Breast epithelium (tissue), 4 donors: ENCODE measurements at places on chromosomes 11 and 22. TPM values are rescaled to one million over a fixed set of nuclear protein-coding genes. Genes with fewer than 3 reads are reported as not detected.
A peak's percentile ranks its signal among the peaks of the same experiment; 100 is the strongest.

- DNase-seq = peak; percentile 92
- peak overlapping the region; percentile 66 for H3K27ac ChIP-seq
- peak overlapping the region; percentile 47 for H3K4me3 ChIP-seq
- peaks cover 15% of the 10 kb centered on the region for H3K4me1 ChIP-seq
- no peaks in the 10 kb centered on the region for H3K36me3 ChIP-seq
Observed at GRCh38 chr11:63871962-63872799, 33.3 kb downstream of the MARK2 start.

TMEM121B gene
- total RNA-seq = 0.44 TPM

GRCh38 chr22:40043793-40044101 is 49.0 kb downstream of the FAM83F start:
- no peaks in the 10 kb centered on the region for H3K36me3 ChIP-seq
- H3K4me1 ChIP-seq = peaks cover 27% of the 10 kb centered on the region
- DNase-seq = peak; percentile 37
- H3K4me3 ChIP-seq = peak overlapping the region; percentile 80
- H3K27ac ChIP-seq = peak overlapping the region; percentile 96

ART1 gene
- not detected for total RNA-seq

- no peaks in the 10 kb centered on the region for H3K36me3 ChIP-seq
- no peak for DNase-seq
- H3K27me3 ChIP-seq = no peaks in the 10 kb centered on the region
- peak overlapping the region; percentile 99 for H3K27ac ChIP-seq
Observed at GRCh38 chr22:29269230-29269604, 1.1 kb downstream of the EWSR1 start.

GRCh38 chr11:2521733-2522630 is 77.2 kb downstream of the KCNQ1 start:
- no peaks in the 10 kb centered on the region for H3K36me3 ChIP-seq
- no peak overlapping the region for H3K4me3 ChIP-seq
- H3K4me1 ChIP-seq = no peaks in the 10 kb centered on the region
- no peaks in the 10 kb centered on the region for H3K27me3 ChIP-seq

INS gene
- not detected for total RNA-seq

DNA sequence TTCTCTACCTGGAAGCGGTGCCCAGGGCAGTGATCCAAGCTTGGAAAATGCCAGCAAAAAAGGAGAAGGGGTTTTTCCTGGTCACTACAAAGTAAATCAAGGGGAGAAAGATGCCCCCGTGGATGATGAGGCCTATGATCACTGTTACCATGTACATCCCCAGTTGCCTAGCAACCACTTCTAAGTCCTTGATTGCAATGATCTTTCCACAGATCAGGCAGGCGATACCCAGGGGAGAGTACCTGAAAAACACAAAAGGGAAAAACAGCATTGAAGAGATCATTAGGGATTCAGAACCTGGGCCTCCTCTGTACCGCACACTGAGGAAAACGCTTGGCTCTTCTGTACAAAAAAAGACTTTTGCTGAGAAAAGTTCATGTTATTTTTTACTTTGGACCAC is 127.1 kb downstream of the SLC1A2 start:
- no peak overlapping the region for H3K4me3 ChIP-seq
- no peaks in the 10 kb centered on the region for H3K36me3 ChIP-seq
- H3K27me3 ChIP-seq = no peaks in the 10 kb centered on the region

- no peak overlapping the region for H3K27ac ChIP-seq
- H3K36me3 ChIP-seq = no peaks in the 10 kb centered on the region
- H3K4me1 ChIP-seq = no peaks in the 10 kb centered on the region
- no peak overlapping the region for H3K4me3 ChIP-seq
- DNase-seq = no peak
- no peaks in the 10 kb centered on the region for H3K27me3 ChIP-seq
Observed at GRCh38 chr11:720642-721246, 14.7 kb downstream of the EPS8L2 start.

APOL4 gene
- total RNA-seq = 41.3 TPM

CD3G gene
- total RNA-seq = 122 TPM
